Iris pigment epithelial cell (primary cell): ENCODE measurements at places on chromosomes 5 and 9.

GRCh38 chr9:96174371-96174770, 127.6 kb downstream of the HSD17B3 start:
- DNase-seq: no peak

DNA sequence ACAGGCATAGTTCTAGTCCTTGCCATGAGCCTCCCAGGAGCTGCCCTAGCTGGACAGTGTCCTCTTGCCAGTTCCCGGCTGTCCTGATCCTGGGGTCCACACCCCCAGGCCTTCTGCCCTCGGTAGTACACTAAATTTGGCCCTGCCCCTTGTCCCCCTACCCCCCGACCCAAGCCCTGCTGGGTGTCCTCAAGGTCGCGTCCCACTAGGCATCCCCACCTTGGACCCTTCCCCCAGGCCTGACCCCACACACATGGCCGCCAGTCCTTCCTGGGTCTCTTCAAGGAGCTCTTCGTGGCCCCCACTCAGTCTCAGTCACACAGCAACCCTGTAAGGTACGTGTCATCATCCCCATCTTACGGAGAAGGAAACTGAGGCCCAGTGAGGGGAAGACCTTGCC, 40.0 kb upstream of the PHYKPL start:
- DNase-seq: no peak

DNA sequence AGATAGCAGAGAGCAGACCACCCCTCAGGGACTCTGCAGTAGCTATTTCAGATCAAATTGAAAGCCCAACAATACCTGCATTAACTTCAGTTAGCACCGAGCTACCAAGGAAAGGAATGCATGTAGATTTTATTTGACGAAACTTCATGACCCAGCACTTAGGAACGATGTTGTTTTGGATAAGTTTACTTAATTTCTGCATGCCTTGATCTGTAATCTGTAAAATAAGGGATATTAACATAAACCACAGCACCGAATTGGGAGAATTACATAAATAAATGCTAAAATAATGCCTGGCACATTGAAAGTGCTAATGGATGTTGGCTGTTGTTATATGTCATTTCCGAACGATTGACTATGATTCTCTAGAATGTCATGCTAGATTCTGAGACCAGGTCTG, 435.8 kb upstream of the CLINT1 start:
- no peak for DNase-seq

DNA sequence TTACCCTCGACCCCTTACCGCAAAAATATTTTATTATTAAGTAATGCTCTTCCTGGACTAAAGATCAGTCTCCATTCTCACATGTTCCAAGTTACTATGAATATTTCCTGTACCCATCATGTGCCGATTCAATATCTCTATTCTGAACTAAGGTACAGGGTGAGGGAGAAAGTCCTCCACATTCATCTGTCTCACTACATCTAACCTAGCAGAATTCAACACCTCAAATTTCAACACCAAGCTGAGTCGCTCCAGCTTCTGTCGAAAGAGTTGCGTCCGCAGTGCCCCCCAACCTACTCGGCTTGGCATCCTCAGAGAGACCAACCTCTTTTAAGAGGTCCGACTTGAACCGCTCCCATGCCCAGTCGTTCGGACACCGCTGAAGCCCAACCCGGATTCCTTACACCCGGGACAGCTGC, 1.0 kb downstream of the CERT1 start:
- peak; percentile 47 for DNase-seq

GRCh38 chr5:135916638-135917263, 21.1 kb upstream of the IL9 start:
- no peak for DNase-seq

GRCh38 chr5:143583409-143583808, 179.9 kb upstream of the NR3C1 start:
- no peak for DNase-seq

DNA sequence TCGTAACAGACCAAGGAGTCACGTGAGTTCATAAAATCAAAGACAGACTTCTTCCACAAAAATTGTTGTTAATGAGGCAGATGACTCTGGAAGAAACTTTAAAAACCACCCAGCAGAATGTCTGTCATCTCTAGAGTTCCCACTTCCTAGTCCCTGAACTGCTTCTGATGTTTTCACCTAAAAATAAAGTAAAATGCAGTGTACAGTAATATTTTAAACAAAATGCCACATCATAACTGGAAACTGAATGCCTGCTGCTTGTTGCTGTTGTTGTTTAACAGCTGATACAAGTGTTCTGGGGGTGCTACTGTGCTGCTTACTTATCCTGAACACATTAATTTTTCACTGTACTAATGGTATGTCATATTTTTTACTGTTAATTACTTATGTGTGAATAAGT, 577.2 kb downstream of the MTRR start:
- DNase-seq: no peak
